ENCODE measurements at places on chromosomes 11 and 22.

DNA sequence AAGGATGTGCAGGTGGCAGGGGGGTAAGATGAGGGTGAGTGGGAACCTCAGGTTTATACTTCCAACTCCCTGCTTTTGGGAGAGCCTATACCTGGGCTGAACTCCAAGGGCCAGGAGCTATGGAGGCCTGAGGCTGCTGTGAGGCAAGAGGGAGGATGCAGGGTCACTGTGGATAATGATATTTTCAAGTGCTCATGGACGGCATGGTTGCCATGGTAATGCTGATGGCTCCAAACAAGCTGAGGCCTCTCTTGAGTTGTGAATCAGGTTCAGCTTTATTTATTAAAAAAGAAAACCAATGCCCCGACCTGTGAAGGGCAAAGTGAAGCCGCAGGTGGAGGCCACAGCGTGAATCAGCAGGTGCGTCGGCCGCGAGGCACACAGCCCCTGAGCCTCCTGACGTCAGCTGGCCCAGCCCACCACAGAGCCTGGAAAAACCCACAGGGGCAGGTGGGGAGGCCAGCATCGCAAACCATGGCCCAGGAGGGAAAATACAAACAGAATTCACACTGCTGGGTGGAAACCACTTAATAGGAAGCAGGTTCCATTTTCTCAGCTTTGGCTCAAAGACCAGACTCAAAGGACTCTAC is 17.4 kb upstream of the CREB3L1 start:
- DNase-seq, result no peak

GRCh38 chr22:29904020-29904419 is 21.0 kb downstream of the MTMR3 start:
- no peak for DNase-seq

DNA sequence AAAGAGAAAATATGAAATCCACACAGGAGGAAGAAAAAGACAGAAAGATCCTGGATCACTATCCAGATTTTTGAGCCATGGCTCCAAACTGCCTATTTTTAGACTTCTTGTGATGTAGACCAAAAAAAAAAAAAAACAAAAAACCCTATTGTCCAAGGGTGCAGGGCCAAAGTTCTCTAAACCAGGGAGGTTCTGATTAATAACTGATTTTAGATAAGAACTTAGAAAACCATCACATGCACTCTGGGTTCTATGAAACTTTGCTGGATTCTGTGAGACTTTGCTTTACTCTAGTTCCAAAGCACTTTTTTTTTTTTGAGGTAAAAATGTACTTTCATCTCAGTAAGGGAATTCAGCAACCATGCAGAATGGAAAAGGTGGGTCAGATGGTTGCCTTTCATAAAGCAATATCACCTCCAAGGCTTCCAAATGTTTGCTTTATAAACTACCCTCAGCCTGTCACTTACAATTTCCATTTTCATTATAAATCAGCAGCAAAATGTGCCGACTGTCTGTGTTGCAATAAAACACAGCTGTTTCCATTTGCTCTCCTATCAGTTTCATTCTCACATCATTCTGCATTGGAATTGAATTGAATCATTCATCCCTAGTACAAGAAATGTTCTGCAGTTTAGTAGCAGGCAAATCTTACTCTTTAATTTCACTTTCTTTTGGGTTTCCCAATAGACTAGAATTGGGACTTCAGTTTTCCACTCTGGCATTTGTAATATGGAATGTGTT is 1584.3 kb upstream of the RAG2 start:
- no peak for DNase-seq

GRCh38 chr11:134252346-134253187 is 585 bp downstream of the THYN1 start:
- peak; percentile 65 for DNase-seq

DNA sequence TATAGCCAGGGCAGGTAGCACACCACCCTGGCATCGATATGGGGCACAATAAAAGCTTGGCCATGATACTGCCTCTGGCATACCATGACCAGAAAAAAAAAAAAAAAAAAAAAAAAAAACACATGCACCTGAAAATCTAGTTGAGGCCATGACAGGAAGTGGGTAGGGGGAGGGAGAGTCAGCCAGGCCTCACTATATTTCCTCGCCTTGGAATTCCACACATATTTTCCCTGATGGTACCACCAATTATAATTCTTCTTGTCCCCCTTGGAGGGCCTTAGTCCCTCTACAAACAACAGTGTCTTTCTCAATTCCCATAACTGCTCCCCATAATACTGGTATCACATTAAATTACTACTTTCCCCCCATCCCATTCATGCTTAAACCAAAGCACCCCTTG is 12.6 kb upstream of the CHKA start:
- DNase-seq, result no peak

DNA sequence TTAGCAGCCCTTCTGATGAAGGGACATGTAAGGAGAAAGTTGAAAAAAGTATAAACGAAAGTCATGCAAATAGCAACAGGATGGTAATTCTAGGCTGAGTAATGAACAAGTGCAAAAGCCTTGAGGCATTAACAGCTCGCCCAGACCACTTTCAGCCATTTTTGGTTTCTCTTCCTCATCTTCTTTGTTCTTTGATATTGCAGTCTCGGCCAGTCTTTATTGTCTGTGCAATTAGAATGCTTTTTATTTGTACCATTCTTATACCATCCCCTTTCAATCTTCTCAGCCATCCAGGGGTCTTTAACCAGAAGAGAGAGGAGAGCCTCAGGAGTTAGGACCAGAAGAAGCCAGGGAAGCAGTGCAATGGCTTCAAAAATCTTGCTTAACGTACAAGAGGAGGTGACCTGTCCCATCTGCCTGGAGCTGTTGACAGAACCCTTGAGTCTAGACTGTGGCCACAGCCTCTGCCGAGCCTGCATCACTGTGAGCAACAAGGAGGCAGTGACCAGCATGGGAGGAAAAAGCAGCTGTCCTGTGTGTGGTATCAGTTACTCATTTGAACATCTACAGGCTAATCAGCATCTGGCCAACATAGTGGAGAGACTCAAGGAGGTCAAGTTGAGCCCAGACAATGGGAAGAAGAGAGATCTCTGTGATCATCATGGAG is 7.3 kb downstream of the TRIM34 start:
- DNase-seq, result no peak

GRCh38 chr11:124837491-124837856 is 27.8 kb upstream of the ROBO3 start:
- DNase-seq, result peak; percentile 64

DNA sequence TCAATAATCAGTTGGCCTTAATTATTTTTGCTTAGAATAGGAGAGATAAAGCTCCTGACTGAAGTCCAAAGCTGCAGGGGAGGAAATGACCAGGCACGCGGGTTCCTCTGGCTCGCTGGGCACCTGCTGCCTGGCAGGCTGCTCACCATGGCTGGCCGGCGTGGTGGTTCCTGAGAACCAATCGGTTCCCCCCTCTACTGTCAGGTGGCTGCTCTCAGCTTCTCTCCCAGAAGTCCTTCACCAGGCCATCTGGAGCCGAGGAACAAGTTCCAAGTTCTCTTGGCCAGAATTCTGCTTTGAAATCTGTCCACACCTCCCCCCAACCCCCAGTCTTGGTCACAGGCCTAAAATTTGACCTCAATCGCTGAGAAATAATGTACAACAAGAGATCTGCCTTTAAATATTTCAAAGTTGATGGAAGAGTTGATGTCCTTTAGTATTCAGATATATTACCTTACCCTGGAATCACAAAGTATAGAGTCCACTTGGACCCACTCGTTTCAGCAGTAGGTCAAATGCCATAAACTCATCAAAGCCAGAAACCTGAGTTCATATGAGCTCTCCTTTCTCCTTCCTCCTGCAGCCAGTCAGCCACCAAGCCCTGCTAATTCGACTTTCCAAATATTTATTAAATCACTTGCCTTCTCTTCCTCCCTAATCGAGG is 25.2 kb downstream of the EXPH5 start:
- no peak for DNase-seq

GRCh38 chr11:71322192-71322735 is 69.9 kb upstream of the SHANK2 start:
- no peak for DNase-seq
